ENCODE measurements at places on chromosomes 6 and 20. TPM values are rescaled to one million over a fixed set of nuclear protein-coding genes. Genes with fewer than 3 reads are reported as not detected.

GRCh38 chr6:13286181-13286580, 42.2 kb downstream of the TBC1D7 start:
- no peak for DNase-seq

GRCh38 chr6:45712786-45713185, 302.9 kb downstream of the CLIC5 start:
- no peak for DNase-seq

- DNase-seq: no peak
Observed at GRCh38 chr20:25573288-25574251, 11.8 kb downstream of the NINL start.

DNA sequence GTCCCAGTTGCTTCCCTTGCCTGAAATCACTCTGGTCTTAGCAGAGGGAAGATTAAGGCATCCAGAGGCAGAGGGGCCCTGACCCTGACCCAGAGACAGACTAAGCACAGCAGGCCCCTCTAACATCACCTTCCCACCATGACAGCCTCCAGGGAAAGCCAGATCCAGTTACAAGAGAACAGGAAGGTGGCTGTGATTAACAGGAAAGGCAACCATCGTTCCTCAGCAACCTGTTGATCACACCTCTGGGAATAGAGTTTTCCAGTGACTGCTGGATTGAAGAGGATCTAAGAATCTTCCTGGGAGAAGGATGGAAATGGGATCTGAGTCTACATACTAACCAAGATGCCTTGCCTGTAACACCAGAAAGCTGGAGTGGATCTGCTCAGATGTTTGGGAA, 5.2 kb upstream of the TREM1 start:
- DNase-seq: no peak

- no peak for DNase-seq
Observed at GRCh38 chr20:22579711-22580697, 4.4 kb downstream of the FOXA2 start.

GRCh38 chr6:131431718-131432117, 141.3 kb upstream of the ARG1 start:
- no peak for DNase-seq

GRCh38 chr6:13412639-13413465, 74.5 kb downstream of the GFOD1 start:
- DNase-seq: peak; percentile 44

DNA sequence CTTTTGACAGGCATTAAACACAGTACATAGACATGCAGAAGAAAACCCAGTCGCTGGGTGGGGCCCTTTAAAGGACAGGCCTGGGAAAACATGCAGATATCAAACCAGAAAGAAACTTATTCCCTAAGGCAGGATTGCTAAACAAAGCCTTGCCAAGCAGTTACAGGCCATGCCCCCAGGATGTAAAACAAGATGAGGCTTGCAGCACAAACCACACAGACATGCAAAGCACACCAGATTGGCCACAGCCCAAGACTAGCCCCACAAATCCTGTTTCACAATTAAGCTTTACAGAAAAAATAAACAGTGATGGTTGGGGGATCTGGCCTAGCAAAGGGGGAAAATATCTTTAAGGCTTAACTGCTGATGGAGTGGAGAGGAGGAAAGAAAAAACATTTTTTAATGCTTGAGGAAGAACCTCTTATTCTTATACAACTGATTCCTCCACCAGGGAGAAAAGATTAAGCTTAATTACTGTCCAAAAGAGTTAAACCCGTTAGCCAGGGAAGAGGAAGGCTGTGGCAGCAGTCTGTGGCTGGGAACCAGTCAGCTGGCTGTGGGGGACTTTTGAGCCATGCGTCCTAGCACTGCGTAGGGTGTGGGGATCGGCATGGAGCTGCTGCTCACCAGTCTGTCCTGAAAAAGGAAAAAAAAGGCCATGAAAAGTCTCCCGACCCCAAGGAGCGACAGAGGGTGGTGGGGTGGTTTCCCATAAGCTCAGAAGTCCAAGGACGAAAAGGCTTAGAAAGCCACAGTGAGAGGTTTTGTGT, 28.4 kb downstream of the COL19A1 start:
- DNase-seq: no peak

- DNase-seq: no peak
Observed at GRCh38 chr20:37426106-37426505, 80.2 kb downstream of the SRC start.

- no peak for DNase-seq
Observed at GRCh38 chr6:157758516-157759023, 64.5 kb upstream of the SNX9 start.

DNA sequence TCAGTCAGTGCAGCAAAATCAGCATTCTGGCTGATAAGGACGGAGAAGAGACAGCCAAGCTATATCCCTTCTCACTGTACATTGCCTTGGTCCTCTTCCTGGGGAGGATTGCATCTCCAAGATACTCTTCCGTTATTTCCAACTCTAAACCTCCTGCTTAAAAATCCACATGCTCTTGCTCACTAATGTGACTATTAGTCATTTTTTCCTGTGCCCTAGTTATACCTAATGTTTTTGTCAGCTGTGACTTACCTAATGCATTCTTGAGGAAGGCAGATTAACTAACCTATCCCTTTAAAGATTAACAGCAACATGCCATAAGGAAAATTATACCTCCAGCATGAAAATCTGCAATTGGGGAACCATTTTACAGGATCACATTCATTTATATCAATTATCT, 317.6 kb downstream of the BTBD9 start:
- DNase-seq: peak; percentile 13

DNA sequence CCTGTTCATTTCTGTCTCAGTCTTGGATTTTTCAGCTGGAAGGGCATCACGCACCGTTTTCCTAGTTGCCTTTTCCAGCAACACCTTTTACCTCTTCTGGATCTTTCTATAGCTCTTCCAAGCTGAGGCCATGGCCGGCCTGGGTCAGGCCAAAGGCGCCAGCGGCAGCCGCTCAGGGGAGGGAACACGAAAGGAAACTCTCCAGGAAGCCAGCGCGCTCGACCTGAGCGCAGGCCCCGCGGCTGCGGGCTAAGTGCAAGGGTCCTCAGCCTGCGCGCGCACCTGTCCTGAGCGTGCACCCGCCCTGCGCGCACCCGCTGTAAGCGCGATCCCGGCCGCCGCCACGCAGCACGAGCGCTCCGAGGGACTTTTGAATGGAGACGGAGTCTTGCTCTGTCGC, 43.8 kb upstream of the TMEM181 start:
- no peak for DNase-seq

- no peak for DNase-seq
Observed at GRCh38 chr20:53032478-53032932, 60.3 kb downstream of the TSHZ2 start.

- no peak for DNase-seq
Observed at GRCh38 chr20:50911716-50912115, 19.5 kb downstream of the ADNP start.

DNA sequence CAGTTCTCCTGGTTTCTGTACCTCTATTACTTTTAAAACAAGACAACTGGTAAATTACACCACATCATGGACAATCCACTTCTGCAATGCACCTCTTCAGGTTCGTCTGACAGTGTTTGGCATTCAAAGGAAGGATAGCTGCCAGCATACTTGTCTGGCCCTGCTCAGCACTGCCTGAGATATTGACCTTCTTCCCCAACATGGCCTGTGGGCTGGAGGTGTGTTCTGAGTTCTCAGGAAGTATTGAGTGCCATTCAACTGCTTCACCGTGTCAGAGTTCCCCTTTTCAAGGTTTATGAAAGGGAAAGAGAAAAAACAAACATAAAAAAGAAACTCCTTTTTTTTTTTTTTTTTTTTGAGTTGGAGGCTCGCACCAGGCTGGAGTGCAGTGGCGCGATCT, 267.9 kb upstream of the SASH1 start:
- no peak for DNase-seq

DNA sequence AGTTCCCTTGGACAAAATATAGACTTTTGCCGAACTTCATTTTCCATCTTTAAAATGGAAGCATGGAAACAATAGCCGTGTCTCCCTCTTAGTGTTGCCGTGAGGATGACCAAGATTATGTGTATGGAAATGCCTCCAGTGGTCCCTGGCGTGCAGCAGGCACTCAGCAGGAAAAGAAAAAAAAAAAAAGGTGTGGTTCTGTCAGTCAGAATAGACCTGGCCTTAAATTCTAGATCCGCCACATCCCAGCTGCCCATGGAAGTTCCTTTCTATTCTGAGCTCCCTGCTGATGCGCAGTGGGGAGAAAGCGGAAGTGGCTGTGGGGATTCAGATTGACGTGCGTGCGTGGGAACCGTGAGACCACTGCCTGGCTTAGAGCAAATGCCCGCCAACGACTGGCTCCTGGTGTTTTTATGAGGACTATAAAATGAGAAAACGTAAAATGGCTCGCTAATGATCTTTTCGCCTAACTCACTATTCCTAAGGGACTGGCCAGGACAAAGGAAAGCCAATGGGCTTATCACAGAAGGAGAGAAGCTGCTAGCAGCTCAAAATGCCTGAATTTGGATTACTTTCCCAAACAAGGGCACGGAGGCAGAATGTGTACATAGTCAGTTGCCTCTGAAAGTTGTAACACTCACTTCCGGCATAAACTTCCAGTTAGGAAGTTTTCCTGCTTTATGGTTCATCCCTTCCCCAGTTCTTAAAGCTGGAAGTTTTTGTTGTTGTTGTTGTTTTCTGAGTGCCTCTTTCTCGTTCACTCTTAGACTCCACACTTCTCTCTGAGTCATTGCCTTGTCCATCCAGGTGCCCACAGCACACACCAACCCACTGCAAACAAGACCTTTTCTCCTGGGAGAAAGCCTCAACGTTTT, 11.4 kb upstream of the PDE10A start:
- DNase-seq: no peak

GRCh38 chr20:32599783-32600340, 14.7 kb upstream of the NOL4L start:
- no peak for DNase-seq

GRCh38 chr20:33482581-33482980, 7.3 kb upstream of the CBFA2T2 start:
- no peak for DNase-seq

DNA sequence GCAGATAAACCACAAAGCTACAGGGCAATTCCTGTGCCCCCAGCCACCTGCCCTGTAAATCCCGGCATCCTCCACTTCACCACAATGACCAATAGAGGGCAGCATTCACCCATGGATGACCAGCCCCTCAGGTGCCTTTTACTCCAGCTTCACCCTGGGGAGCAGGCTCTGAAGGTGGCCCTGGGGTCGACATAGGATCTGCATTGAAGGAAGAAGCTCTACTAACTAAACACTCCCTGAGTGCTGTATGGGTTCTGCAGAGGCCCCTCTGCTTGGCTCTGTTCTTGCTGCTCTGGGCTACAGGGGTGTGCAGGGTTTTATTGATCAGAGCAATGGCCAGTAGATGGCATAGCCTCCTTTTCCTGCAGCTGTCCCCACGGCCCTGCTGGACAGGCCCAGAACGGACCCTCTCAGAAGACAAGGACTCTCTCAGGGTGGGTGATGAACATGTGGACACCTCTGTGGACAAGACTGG, 20.3 kb downstream of the CST4 start:
- no peak for DNase-seq

- no peak for DNase-seq
Observed at GRCh38 chr6:34236131-34236442, 586 bp upstream of the HMGA1 start.

DNA sequence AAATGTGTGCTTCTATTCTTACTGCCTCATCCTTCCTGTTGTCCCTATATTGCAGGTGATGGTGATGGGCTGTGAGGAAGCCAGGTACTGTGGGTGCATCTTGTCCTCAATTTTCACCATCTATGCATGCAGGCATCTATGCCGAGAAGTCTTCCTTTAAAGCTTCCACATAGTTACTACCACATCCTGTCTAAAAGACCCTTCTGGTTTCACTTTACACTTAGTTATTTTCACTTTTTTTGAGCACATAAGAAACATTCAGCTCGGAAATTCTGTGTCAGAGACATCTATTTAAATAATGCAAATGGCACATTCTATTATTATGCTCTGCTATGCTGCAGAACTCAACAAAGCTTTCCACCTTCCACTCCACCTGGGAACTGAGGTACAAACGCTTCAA, 28.2 kb upstream of the FABP7 start:
- no peak for DNase-seq

GRCh38 chr6:31057426-31058003, 47.2 kb downstream of the MUC22 start:
- no peak for DNase-seq

DNA sequence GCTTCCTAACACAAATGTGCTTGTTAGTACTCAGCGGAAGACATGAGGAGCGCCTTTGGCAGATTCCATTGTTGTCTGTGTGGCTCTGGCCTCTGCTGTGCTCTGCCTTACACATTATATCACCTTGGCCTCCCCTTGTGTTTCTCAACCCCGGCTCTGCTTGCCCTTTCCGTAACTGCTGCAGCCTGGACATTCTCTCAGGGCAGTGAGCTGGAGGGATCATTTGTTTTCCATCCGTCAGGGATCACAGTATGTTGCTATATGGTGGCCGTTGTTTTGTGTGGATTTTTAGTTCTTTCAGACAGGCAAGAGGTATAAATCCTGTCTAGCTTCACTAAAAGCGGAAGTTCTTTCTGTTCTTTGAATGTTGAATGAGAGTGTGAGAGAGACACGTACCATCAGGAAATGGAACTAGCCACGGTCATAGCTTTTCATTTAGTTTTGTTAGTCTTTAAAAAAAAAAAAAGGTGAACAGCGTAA, 175.1 kb downstream of the JARID2 start:
- no peak for DNase-seq

DNA sequence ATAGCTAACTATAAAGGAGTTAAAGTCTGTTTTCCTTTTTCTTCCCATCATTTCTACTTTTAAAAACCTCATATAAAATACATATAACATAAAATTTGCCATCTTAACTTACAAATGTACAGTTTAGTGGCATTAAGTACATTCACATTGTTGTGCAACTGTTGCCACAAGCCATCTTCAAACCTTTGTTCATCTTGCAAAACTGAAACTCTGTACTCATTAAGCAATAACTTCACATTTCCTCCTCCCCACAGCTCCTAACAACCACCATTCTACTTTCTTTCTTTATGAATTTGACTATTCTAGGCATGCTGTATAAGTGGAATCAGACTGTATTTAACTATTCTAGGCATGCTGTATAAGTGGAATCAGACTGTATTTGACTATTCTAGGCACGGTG, 4.5 kb downstream of the CCDC170 start:
- no peak for DNase-seq

- peak; percentile 79 for DNase-seq
Observed at GRCh38 chr20:3248167-3248992, 9.4 kb upstream of the SLC4A11 start.

- DNase-seq: no peak
Observed at GRCh38 chr20:1299522-1299921, 29.4 kb downstream of the SDCBP2 start.

- no peak for DNase-seq
Observed at GRCh38 chr6:167125410-167125809, 2.5 kb downstream of the CCR6 start.

- DNase-seq: no peak
Observed at GRCh38 chr6:10396785-10397184, 18.1 kb downstream of the TFAP2A start.

The NKX2-2 gene
- polyA plus RNA-seq: 0.11 TPM

The TSBP1 gene
- polyA plus RNA-seq: 0.40 TPM

The CDC40 gene
- 30.1 TPM for polyA plus RNA-seq

The NFYA gene
- polyA plus RNA-seq: 51.8 TPM

The NHSL1 gene
- polyA plus RNA-seq: 72.9 TPM

The BCAS4 gene
- polyA plus RNA-seq: 6.7 TPM

The MROH8 gene
- 6.0 TPM for polyA plus RNA-seq

The SGK2 gene
- polyA plus RNA-seq: 10.8 TPM

Measured in left lung (tissue), 14 donors.